ENCODE measurements at places on chromosomes 1 and 21.

DNA sequence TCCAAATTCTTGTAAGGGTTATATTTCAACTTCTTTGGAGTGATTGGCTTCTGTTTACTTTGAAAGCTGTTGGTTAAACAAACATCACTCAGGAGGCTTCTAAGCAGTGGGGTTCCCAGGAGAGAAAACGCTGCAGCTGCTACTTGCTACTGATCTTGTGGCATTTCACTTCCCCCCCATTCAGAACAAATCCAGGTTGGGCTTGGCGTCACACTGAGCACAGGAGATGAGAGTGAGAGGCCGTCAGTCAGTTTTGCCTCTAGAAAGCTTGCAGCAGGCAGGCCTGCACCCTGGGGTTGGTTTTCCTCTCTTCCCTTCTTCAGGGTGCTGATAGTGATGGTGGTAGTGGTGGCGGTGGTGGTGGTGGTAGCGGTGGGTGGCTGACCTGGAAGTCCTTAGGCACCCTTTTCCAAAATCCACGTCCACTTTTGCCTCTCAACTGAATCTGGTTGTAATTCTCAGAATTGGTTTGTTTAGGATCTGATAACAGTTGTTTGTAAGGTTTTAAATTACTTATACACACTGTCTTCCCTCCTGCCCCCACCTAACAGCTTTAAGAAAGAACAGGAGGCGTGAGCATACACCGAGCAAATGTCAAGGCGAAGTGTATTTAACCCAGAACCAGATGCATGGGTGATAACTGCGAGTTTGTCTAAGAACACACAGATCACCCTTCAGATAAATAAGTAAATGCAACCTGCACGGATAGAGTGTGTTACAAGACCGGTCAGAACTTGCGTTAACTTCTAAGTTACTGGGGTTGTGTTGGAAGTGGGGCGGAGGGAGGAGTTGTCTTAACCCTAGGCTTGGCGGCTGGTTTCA, 3.2 kb upstream of the PROX1 start:
- no peak for DNase-seq

GRCh38 chr1:210340841-210341240, 12.1 kb downstream of the HHAT start:
- DNase-seq: no peak

DNA sequence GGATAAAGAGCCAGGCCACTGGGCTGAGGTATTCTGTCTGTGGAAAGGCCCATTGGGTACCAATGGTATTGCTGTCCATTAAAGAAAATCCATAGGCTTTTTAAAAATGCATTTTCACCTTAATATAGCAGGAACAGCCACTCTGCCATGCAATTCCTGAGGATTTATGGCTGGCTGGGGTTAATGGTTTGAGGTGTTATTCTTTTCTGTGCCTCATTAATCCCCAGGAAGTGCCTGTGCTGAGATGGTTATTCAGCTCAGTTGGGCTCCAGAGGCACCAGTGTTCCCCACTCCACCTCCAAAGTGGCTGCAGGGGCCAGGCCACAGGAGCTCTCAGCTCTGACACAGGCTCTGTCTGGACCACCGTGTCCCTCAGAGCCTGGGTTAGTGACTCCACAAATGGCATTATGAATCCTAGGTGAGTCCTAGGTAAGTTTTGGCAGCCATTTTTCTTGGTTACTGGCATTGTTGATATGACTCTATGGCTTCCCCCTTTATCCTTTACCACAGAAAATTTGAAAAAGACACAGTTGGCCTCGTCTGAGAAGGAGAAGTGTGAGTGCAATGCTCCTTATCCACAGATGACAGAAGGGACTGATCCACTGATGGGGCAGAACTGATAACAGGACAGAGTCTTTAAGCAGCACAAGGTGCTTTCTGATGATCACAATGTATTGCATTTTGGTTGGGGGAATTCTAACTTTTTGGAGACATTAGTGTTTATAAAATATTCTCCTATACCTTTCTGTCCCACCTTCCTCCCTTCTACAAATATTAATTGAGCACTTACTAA, 2.2 kb upstream of the PAPPA2 start:
- DNase-seq: no peak

GRCh38 chr1:183070923-183071618, 47.9 kb downstream of the LAMC1 start:
- no peak for DNase-seq
